ENCODE measurements at places on chromosomes 13 and 19.

DNA sequence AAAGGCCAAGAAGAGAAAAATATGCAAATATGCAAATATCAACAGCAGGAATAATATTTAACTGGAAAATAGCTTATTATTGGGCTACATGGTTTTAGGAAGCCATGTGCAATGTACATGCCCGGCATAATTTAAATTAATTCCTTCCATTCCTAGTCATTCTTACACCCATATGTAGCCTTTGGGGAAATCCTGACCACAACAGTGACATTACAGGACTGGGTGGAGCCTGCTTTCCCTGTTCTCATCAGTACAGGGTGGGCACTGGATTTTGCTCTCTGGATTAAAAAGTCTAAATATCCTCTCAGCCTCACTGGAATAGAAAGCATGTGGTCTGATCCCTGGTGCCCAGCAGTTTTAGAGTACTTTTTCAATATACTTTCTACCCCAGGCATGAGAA, 198.2 kb downstream of the DNAJC15 start:
- no peak for DNase-seq

- DNase-seq: no peak
Observed at GRCh38 chr19:14361824-14362223, 19.4 kb upstream of the ADGRE5 start.

DNA sequence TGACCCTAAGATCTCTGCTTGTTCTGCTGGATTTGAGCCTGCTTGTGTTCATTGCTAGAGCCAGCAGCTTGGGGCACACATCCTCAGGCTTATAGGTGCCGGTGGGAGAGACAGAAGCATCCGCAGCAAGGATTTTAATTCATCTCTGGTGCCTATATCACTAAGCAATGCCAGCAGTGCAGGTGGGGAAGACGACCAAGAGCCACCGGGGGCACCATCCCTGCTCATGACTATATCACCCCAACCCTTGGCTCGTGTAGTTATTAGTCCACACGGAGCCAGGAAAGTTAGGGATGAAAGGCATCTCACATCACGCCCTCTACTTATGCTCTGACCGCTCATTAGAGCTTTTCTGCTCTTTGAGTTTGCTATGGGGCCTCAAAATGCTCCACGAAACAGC, 298.2 kb downstream of the DCLK1 start:
- DNase-seq: no peak

DNA sequence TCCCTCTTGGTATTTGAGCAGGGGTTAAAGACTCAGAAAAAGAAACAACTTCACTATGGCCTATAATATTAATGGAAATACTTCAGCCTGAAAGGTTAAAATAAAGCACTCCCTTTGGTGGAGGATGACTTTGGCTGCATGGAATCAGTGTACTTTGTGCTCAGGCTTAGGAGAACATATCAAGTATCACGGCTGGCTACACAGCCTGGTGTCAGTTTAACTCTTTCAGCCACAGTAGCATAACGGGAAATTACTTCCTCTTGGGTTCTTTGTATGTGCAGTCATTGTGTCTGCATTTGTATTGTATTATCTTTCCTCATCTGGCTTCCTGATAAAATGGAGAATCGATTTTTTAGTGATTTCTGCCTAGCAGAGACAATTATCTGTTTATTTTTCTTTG, 239.0 kb downstream of the GGACT start:
- no peak for DNase-seq

GRCh38 chr13:74266861-74267260, 132.7 kb upstream of the KLF12 start:
- DNase-seq: no peak

- DNase-seq: no peak
Observed at GRCh38 chr13:50456111-50456510, 387.4 kb downstream of the DLEU7 start.

- peak; percentile 79 for DNase-seq
Observed at GRCh38 chr19:10654610-10655456, 687 bp downstream of the ILF3 start.

- DNase-seq: no peak
Observed at GRCh38 chr19:45821103-45821521, 6.0 kb upstream of the RSPH6A start.

- no peak for DNase-seq
Observed at GRCh38 chr19:6059988-6060599, 50.2 kb downstream of the RFX2 start.

DNA sequence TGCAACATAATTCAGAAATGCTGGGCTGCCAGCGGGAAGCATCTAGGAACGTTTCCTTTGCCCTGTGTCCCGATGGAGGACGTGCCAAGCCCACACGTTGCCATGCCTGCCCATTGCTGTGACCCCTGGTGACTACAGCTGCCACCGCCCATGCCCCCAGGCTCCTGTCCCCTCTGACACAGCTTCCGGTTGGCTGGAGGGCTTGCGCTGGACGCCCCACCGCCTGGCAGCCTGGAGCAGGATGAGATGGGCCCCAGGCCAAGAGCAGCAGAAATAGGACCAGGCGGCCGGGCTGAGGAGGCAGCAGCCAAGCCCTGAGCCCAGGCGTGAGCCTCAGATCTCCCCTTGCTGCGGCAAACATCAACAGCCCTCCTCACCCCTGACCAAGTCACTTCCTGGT, 125.9 kb downstream of the COL4A2 start:
- no peak for DNase-seq

DNA sequence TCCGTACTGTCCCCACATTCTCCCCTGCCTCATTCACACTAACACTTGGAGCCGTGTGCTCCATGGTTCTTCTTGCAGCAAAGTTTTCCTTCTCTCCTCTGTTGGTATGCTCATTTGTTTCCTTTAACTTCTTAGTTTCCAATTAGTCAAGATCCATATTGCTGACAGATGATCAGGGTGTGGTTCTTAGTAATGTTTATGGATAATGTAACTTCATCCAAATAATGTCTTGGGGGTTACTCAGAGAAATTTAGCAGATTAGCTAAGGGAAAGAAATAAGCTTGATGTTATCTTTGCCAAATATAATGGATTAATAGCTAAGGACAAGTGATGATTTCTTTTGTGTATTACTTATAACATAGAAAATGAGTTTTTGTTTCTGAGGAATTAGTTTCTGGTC, 174.4 kb downstream of the NUFIP1 start:
- DNase-seq: no peak

DNA sequence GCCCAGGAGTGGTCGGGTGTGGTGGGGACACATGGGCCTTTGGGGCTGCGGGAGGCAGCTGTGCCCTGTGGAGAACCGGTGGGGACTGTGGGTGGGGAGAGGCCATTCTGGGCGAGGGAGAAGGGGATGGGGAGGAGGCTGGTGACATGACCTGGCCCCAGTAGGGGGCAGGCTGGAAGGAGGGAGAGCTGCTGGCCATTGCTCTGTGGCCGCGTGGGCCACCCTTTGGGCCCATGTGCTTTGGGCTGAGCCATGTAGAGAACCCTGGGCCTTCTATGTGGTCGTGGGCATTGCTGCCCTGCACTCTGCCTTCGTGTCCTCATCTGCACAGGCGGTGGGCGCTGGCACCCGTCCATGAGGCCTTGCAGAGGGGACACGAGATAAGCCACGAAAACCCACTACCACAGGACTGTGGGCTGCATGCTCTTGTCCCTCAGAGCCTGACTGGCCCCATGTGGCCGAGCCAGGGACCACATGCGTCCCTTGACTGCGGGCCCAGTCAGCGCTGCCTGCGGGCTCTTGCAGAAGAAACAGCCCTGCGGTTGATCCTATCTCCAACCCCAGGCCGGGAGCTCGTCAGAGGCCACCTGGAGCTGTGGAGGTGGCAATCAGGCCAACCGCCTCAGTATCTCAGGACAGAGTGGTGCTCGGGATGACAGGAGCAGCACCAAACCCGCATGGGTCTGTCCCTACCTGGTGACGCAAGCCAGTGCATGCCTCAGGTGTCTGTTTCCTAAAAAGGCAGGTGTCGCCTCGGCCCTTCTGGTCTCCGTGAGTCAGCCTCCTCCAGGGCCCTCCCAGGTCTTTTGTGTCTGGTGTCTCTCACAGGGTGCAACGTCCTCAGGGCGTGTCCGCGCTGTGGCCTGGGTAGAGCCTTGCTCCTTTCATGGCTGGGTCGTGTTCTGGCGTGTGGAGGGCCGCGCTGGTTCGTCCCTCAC, 14.3 kb downstream of the FZR1 start:
- DNase-seq: no peak

- peak; percentile 79 for DNase-seq
Observed at GRCh38 chr19:38729653-38730469, 14.4 kb downstream of the CAPN12 start.

GRCh38 chr19:34324320-34324719, 40.7 kb upstream of the GPI start:
- no peak for DNase-seq

DNA sequence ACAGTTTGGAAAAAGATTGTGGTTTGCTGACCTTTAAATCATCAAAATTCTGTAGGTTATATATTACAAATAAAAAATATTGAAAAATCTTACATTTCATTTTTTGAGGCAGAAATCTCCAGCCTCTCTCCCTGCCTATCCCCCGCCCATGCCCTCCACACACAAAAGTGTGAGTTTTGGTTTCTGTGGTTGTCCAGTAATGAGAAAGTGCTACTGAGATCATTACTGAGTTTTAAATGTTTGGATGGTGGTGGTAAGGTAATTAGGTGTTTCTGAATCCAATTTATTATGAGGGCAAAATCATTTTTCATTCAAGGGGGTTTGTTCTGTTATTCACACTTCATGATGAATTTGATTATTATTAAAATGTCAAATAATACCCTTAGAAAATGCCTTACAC, 448.0 kb upstream of the SLC10A2 start:
- DNase-seq: no peak

GRCh38 chr19:54523403-54523802, 20.8 kb downstream of the LAIR2 start:
- DNase-seq: no peak
